ENCODE measurements at places on chromosomes 3 and 15. TPM values are rescaled to one million over a fixed set of nuclear protein-coding genes. Genes with fewer than 3 reads are reported as not detected.

CYB561D2 gene
- total RNA-seq = 24.3 TPM

DNA sequence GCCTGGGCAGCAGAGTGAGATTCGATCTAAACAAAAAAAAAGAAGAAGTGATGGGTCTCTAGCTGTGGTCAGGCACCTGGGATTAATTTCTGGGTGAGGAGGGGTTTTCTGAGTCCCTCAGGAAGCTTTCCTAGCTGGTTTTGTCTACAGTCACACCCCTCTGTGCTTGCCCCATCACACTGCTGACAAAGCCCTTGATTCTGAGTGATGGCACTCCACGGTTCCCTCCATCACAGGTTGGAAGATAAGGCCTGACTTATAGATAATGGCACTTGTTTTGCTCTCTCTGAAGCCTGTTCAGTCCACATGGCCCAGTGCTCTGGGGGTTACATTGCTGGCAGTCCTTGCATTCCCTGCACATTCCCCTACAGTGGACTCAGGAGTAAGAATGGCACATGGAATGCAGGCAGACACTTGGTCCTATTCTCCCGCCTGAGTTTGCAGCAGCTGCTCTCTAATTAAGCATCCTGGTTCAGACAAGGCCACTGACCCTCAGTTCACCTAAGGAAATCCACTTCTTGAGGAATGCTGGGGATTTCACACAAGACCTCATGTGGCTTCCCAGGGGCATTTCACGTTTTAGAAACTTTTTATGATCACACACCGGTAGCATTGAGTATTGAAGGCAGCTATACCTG lies 81.0 kb upstream of the NMNAT3 start:
- DNase-seq = no peak

CCRL2 gene
- 5.3 TPM for total RNA-seq

DNA sequence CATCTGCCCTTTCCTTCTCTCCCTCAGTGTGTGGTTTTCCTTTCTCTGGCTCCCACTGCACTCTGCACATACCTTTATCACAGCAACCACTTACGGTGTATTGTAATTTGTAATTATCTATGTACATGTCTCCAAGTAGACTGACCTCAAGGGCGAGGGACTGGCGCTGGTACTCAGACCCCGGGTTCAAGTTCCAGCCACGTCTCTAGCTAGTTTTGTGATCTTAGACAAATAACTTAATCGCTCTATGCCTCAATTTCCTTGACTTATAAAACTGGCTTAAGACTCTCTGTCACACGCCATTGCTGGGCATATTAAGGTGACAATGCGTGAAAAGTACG lies 607 bp upstream of the SENP2 start:
- DNase-seq = no peak

DNA sequence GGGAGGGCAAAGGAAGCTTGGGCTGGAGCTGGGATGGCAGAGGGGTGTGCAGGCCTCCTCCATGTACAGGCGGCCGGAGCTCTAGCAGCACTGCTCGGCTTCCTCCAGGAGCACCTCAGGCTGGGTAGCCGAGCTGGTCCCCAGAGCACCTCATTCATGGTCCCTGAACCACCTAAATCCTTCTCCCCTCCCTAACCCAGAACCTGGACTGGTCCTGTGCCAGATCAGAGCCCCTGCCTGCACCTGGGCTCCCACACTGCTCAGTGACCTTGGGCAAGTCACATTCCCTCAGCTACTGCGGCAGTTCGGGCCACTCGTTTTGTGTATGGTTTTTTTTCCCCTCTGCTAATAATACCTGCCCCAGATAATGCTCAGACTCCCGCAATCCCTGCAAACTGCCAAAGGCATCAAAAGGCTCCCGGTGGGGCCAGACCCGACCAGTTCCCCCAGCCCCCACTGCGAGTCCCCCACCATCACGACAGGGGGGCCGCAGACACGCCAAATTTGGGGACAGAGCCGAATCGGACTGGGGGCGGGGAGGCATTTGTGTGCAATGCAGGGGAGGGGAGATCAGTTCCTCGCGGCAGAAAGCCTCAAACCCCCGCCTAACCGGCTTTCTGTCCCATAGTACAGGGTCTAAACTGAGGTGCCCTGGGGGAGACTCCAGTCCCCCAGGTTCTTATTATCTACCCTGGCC lies 1.3 kb downstream of the SEMA7A start:
- no peak for DNase-seq

GOLGA8S gene
- 0.22 TPM for total RNA-seq

SATB1 gene
- total RNA-seq = 333 TPM

- DNase-seq = no peak
Measured at GRCh38 chr3:190073264-190074008, 47.3 kb downstream of the P3H2 start.

- no peak for DNase-seq
Measured at GRCh38 chr3:124814620-124815421, 72.3 kb downstream of the ITGB5 start.

ERICH6 gene
- total RNA-seq = 0.28 TPM

RYR3 gene
- not detected for total RNA-seq

- no peak for DNase-seq
Measured at GRCh38 chr15:47366884-47367283, 350.4 kb upstream of the SEMA6D start.

DNA sequence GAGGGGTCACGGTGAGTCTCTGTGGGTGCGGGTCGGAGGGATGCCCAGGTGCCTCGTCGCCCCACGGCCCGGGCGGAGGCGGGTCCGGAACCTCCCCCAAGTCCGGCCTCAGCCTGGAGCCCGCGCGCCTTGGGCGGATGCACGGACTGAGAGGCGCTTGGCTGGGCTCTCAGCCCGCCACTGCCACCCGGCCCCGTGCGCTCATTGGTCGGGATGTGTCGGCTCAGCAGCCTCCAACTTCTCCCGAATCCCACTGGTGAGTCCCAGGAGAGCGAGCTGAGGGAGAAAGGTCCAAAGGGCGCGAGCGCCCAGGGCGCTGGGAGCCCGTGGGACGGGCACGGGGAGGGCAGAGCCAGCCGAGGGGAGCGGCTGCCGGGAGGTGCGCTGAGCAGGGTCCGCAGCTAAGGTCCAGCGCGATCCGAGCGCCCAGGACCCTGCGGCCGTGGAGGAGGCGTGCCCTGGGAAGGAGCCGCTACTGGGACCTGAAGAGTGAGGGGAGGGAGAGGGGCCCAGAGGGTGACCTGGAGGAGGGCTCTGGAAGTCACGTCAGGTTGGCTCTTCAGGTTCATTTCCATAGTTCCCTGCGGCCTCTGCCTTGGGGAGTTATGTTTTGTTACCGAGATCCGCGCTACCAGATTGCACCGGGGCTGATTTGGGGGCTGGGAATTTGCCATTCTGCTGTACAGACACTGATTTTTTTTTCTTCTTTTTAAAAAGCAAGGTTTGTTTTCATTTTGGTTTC lies at the start of gene MME:
Gene MME (plus strand): TSS at position 574 of the 742 bp plus-strand sequence. CDS start 3,849 bp downstream, outside the sequence.
- no peak for DNase-seq

- no peak for DNase-seq
Measured at GRCh38 chr3:46854555-46854991, 8.7 kb downstream of the MYL3 start.

ACSBG1 gene
- total RNA-seq = not detected

DNA sequence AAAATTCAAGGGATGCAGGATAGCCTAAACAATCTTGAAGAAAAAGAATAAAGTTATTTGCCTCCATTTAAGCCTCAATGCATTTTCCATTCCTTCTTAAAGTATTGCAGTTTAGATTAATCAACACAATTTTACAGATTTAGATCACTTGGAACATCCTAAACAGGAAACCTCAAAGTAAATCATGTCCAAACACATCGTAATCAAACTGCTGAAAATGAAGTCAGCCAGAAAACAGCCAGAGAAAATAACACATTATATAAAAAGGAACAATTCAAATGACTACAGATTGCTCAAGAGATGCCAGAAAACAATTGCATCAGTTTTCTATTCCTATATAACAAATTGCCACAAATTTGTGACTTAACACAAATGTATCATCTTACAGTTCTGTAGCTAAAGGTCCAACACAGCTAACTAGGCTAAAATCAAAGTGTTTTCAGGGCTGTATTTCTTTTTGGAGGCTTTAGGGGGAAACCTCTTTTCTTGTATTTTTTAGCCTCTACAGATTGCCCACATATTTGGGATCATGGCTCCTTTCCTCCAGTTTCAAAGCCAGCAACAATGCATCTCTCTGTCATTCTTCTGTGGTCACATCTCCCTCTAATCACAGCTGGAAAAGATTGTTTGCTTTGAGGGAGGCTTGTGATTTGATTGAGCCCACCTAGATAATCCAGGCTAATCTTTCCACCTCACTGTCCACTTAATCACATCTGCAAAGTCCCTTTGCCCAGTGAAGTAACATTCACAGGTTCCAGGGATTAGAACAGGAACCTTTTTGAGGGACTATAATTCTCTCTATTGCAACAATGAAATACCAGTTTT lies 543.3 kb upstream of the UBE2E2 start:
- DNase-seq = no peak

CPB1 gene
- total RNA-seq = not detected

- no peak for DNase-seq
Measured at GRCh38 chr15:101201411-101202174, 50.3 kb downstream of the CHSY1 start.

- no peak for DNase-seq
Measured at GRCh38 chr3:72099326-72100079, 314.6 kb upstream of the PROK2 start.

- peak; percentile 21 for DNase-seq
Measured at GRCh38 chr3:142931222-142931621, 32.3 kb downstream of the PAQR9 start.

- DNase-seq = no peak
Measured at GRCh38 chr3:177089110-177089509, 108.2 kb downstream of the TBL1XR1 start.

DNA sequence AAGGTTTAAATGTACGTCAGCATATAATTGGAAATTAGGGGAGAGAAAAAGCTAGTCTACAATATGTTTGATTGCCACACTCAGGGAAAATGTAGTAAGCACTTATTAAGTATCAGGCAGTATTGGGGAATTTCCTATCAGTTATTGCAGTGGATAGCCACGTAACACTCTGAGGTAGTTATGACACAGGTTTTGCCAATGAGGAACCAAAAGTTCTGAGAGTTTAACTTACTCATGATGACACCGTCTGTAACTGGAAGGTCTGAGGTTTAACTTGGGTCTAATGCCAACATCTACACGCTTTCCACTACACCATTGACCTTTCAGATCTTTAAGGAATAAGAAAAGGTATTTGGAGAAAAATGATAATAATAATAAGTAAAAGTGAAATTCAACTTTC lies 89.5 kb downstream of the ZMAT3 start:
- DNase-seq = no peak

ZNF280D gene
- 27.4 TPM for total RNA-seq

TEX55 gene
- not detected for total RNA-seq

DNA sequence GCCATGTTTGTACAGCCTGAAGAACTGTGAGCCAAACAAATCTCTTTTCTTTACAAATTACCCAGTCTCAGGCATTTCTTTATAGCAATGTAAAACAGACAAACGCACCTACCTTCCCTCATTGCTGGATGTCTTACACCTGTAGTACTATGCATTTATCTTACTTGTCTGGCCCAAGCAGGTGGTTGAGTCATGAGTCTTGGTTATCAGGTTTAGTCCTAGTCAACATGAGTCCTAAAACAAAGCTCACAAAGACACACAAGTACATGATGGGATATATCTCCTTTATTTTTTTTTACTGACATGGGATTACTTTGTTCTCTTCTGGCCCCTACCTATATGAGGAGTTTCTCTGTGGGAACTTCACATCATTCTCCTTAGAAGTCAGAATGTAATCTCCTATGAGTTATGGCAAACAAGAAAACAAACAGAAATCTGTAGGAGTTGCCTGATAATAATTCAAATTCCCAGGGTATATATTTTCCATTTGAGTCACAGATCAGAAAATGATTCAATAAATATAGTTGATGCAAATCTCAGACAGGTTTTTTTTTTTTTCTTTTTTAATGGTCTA lies 33.6 kb upstream of the PLSCR2 start:
- no peak for DNase-seq
